ENCODE measurements at places on chromosomes 12 and 14.

DNA sequence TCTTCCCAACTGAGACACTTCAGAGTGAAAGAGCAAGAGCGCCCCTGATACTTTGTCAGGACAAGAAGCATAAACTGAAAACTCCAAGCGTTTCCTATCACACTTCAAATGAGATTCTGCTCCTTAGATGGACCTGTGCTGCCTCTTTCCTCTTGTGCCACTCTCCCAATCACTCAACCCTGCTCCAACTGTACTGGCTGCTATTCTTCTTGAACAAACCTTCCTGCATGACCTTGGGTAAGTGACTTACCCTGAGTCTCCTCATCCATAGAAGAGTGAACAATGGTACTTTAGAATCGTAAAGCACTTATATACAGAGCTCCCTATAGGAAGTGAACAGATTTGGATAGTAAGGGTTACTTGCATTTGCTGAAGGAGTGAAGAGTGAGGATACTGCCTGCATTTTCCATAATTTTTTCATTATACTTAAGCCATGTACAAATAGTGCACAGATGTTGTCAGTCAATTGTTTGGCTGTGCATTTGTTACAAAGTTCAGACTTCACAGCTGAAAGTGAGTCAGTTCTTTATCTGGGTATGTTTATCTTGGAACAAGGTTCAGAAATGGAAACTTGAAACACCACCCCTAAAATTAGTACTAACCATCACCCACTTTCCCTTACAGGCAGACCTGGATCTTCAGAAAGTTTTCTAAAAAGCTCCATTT lies 10.8 kb downstream of the MTERF2 start:
- no peak for DNase-seq

DNA sequence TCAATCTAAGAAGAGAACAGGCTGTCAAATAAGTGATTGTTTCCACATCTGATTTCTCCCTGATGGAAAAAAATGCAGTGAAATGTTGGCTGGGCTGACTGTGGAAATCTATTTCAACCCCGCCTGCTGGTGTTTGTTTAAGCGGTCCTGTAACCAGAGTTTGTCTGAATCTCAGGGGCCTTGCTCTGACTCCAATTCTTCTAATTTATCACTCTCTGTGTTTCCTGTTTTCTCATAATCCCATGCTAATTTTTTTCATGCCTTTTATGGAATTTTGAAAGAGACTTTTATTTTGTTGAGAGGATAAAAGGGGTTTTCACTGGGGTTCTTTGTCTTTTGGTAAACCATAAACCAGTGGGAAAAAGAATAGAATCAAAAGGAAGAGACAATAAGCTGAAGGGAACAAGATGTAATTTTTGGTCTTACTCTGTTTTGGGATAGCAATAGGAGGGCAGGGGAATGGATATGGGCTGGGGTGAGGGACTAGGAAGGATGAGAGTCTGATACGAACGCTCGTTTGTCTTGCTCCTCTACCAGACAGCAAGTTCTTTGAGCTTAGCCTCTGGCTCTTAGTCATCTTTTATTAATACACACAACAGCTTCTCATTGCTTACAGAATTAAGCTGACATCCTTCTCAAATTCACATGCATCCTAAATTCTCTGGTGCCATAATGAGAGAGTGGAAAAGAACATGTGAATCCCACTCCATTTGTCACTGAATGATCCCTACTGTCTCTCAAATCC lies 8.0 kb upstream of the MGP start:
- DNase-seq: no peak

- DNase-seq: no peak
These were observed 2.2 kb downstream of the ZBTB1 start for GRCh38 chr14:64506721-64507120.

DNA sequence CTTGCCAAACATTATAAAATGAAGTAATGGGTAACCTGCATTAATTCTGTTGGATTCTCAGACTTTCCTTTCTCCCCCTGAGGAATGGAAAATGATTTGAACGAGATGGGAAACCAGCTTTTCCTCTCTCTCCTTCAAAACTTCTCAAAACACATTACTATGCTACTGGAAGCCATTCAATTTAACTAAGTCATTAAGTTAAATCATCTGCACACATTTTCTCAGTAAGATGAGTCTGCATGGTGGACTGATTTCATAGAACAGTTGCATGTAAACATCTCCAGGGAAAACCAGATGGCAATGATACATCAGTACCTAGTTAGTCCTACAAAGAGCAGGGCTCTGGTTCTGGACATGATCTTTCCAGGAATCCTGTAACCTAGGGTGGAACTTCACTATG lies 59.9 kb downstream of the BMP4 start:
- no peak for DNase-seq

DNA sequence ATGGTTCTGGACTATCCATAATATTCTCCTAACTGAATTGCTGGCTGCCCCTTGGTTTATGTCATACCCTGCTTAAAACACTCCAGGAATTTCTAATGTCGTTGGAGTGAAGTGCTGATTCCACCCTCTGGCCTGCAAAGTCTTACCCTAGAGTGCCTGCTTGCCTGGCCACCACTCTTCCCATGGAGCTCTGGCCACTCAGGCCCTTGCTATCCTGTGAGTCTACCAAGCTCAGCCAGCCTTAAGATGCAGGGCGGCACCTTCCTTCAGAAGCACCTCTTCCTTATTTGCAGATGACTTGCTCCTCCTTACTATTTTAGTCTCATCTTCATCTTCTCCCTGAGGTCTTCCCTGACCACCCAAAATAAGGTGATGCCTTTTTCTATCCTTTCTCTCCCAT lies 35.3 kb downstream of the SLC6A15 start:
- no peak for DNase-seq

DNA sequence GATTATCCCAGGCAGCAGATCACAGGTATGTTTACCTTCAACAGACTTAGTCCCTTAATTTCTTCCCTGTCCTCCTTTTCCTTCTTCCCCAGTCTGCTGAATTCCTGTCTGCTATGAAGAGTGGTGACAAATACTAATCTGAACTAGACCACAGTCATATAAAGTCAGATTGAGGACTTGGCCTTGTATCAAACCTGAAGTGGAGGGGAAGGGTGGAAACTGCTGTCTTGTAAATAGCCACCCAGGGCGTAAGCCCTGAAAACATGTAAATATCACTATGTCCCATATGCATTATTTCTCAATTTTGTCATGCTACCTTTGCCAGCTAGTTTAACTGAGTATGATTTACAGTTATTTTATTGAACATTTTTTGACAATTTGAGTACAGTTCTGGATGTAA lies 368.0 kb downstream of the CCDC91 start:
- no peak for DNase-seq

GRCh38 chr12:31742891-31743290 lies 14.1 kb upstream of the AMN1 start:
- DNase-seq: no peak

DNA sequence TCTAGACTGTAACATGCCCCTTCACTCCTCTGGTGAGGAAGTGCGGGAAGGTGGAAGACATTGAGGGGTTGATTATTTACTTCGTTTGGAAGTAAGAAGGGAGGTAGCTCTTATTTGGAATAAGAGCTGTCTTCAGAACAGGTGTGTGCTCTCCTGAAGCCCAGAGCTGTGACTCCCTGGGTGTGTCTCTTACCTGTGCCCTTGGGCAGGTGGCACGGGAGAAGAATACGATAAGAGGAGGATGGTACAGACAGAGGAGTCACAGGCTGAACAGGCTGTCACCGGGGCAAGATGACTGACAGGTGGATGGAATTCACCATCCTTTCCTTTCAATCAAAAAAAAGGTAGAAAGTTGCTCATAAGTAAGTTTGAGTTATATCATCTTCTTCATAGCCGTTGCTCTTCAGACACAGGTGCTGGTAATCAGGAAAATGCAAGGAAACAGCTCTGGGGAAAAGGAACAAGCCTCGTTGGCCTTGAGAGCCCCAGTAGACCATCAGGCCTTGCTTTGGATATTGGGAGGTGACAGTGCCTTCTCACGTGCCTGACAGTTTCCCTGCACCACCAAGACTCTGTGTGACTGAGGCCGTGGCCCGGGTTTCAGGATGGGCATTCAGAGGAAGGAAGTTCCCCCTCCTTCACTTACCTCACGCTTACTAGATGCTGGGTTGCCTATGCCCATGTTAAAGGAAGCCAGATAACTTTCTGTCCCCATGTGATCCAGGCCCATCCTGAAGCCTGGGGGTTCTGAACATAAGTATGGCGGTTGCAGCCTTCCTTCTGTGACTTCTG lies 120.4 kb downstream of the ETV6 start:
- DNase-seq: no peak

DNA sequence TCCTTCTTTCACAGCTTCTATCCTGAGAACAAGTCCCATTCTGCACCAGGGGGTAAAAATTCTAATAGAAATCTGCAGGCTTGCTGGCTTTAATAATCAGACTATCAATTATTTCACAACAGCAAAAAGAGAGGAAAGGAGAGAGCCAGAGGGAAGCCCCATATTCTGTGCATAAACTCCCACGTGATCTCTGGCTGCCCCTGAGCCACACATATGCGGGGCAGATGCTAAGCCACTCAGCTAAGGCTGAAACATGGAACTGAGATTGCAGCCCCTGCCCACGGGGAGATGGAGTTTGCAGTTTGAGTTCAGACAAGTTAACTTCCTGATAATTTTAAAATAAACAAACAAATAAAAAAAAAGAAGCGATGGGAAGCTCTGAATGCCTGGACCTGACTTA lies 254.4 kb upstream of the CCDC196 start:
- no peak for DNase-seq

DNA sequence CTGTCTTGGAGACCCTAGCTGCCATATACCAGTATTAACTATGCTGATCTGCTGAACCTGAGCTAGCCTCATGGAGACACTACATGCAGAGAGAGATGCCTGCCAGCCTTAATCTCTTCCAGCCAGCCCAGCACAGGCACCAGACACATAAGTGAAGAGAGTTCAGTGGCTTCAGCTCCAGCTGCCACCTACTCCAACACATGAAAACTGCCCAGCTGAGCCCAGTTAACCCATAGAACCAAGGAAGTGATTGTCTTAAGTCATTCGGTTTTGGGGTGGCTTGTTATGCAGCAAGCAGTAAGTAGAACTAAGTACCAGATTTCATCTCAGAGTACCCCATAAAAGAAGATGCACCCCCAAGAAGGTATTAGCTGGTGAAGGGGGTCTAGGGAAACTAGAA lies 7.6 kb downstream of the SERPINA11 start:
- DNase-seq: no peak

DNA sequence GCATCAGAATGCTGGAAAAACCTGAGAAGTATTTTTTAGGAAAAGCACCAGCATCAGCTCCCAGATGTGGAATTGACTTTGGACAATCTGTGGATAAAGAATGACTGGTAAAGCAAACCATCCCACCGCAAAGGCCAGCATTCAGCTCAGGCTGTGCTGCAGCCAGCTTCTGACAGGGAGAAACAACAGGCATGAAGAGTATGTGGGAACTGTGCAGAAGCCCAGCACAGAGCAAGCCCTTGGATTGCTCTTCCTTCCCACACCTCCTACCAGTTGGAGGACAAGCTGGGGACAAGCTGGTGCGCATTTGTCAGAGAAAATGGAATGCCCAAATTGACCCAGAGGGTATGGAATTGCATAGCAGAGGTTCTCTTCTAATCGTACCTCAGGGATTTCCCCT lies 228.1 kb downstream of the ANO2 start:
- DNase-seq: no peak

DNA sequence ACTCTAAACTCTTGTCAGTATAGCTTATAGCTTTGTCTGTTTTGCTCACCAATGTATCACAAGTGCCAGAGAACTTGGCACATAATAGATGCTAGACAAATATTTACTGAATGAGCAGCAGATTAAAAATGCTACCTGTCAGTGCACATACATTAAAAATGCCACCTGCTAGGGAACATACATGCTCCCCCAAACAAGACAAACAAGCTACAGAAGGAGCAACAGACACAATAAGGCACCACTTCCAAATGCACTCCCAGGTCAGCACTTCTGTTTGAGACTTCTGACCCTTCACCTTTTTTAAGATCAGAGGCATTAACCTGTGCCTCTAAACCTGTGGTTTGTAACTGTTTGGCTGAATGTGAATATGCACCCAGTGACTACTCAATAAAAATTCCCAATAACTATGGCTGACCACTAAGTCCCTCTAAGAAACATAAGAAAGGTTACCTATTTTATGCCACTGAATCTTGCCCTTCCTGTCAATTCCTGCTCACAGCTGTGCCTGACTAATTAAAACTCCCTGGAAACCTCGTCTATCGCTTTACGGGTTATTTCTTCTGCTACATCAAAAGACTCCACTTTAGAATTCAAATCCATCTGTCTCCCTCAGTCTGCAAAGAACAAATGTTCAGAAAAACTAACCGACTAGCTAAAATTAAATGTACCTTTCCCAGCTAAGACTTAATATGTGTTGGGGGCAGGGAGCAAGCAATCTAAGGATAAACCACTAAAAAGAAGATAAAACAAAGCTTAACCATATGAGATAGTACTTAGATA lies 41.0 kb downstream of the HECTD4 start:
- no peak for DNase-seq

- no peak for DNase-seq
These were observed 212.7 kb downstream of the ERC1 start for GRCh38 chr12:1203735-1204019.

GRCh38 chr12:9342614-9343353 lies 134.6 kb upstream of the PZP start:
- DNase-seq: no peak

DNA sequence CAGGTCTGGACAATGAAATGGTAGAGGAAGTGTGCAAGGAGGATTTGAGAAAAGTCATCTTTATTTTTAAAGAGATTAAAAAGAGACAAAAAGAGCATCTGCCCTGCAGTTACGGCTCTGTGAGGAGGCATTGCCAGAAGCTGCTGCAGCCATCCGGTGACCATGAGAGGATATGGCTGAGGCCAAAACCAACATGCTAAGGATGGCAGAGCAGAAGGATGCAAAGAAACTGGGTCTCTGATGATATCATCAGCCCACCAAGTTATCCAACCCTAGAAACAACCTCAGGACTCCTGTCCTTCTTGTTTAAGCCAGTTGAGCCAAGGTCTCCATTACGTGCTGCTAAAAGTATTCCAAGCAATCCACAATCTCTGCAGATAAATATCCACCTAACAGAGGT lies 48.0 kb upstream of the CCND2 start:
- DNase-seq: no peak

- DNase-seq: no peak
These were observed 158.0 kb downstream of the PPM1H start for GRCh38 chr12:62776997-62777396.

DNA sequence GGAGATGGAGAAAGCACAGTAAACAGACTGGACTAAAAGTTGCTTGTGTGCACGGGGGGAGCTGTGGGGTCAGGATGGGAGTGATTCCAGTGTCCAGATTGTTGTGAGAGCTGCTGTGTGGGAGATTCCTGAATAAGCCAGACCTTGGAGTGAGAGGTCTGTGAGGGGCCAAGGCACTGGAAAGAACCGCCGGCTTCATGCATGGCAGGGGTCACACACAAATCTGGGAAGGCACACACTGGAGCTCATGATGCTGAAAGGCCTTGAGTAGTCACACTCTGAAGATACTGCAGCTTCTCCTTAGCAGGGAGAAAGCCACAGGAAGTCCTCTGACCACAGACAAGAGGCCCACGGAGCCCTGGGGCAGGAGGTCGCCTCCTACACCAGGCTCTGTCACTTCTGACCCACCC lies 23.1 kb downstream of the ADCY6 start:
- no peak for DNase-seq

DNA sequence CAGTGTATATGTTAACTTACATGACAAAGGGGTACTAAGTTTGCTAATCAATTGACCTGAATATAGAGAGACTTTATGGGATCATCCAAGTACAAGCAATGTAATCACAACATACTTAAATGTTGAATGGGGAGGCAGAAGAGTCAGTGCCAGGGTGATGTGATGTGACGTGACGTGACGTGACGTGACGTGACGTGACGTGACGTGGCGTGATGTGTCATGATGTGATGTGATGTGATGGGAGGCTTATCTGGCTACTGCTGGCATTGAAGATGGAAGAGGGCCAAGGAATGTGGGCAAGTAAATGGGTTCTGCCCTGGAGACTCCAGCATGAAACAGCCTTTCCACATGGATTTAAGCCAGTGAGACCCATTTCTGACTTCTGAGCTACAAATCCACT lies 38.2 kb upstream of the PRB4 start:
- no peak for DNase-seq
